Motor neuron (in vitro differentiated cells): ENCODE measurements at places on chromosomes 16 and 17.

DNA sequence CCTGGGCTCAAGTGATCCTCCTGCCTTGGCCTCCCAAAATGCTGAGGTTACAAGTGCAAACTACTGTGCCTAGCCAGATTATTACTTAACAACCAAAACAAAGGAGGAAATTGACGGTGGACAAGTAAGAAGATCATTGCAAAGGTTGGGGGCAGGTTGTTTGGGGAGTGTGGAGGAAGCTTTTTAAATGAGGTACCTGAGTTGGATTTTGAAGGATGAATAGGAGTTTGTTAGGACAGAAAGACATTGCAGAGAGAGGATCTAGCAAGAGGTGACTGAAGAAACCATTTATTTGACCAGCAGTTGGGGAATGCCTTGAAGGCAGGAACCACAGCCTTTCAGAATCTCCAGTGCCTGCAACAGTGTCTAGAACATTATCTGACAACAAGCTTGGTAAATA is 51.3 kb downstream of the ABCC1 start:
- no peak for ATAC-seq

DNA sequence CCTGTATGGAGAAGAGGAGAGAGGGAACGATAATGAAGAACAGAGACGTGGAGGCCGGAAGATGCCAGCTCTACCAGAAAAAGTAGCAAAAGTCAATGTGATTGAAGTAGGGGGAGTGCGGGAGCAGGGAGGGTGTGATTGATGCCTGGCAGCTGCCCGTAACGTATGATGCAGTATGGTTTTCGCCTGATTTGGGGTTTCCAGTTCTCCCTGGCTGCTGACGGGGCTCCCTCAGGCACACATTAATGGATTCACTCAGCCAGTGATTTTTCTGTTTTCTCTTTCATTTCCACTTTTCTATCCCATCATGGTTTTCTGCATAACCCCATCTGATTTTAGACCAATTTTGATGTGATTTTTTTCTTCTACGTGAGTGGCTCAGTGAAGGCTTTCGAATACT is 62.1 kb downstream of the PRKCA start:
- ATAC-seq = no peak

DNA sequence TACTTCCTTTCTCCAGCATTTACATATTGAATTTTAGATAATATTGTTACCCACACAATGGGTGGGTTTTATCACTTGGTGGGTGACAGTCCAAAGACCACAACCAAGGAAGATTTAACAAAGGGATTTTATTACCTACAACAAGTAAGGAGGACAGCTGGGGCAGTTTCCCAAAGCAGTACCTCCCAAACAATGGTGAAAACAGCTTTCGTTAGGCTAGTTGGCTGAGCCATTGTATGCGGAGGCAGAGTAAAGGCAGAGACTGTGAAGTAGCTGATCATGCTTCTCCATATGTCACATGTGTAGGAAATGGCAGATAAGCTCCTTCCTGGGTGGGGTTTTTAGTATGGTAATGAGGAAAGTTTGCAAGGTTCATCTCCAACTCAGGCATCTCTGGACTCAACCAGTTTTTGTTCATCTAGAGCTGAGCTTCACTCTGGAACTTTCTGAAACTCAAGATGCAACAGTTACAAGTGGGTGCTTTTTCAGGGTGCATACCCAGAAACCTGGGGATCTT is 104.3 kb upstream of the PSMD7 start:
- no peak for ATAC-seq

- ATAC-seq = no peak
Measured at GRCh38 chr16:83830091-83830768, 22.5 kb downstream of the HSBP1 start.

DNA sequence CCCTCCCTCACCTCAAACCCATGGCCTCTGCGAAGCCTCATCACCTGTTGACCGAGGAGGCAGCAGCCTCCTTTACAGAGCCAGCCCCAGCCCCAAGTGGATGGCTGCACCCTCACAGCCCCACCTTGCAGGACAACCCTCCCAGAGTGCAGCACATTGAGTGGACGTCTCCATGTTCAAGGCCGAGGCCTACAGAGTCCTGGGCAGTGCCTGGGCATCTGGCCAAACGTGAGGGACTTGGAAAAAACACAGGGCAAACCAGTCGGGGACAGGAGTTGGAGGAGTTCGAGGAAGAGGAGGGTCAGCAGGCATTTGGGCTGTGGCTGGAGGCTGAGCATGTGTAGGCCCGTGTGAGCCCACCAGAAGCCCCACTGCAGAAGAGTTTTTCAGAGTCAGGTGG is 39.6 kb downstream of the ACTG1 start:
- ATAC-seq = no peak

DNA sequence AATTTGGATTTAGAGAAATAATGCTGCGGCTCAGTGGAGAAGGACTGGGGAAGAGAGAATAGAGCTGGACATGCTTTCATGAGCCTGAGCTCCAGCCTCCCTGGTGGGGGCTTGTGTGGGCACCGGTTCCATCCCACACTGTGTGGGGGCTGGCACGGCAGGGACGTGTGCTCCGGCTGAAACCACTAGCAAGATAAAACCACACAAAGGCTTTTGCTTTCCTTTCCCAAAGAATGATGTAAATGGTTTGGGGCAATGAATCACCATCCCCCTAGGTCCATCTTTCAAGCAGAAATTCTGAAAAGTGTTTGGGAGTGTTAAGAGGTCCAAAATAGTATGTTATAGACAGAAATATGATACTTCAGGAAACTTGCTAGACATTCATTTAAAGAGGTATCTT is 77.0 kb downstream of the CDH11 start:
- no peak for ATAC-seq

DNA sequence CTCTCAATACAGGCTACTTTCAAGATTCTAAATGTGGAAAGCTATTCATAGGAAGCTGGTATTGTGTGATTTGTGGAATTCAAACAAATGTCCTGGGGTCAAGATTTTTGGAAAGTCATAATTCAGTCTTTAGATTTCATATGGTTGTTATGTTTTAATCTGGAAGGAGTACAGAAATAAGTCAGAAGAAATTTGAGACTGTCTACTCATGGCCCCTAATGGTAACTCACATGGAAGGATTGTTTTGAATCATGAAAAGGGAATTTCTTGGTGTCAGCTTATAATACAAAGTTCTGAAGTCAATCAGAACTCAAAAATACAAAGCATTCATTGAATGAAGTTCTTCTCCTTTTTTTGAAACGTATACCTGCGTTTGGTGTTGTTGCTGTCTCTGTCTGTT is 3.1 kb downstream of the KCNJ2 start:
- no peak for ATAC-seq

- no peak for ATAC-seq
Measured at GRCh38 chr16:19436540-19436939, 18.9 kb downstream of the TMC5 start.

- no peak for ATAC-seq
Measured at GRCh38 chr17:67829331-67829730, 4.0 kb downstream of the BPTF start.

DNA sequence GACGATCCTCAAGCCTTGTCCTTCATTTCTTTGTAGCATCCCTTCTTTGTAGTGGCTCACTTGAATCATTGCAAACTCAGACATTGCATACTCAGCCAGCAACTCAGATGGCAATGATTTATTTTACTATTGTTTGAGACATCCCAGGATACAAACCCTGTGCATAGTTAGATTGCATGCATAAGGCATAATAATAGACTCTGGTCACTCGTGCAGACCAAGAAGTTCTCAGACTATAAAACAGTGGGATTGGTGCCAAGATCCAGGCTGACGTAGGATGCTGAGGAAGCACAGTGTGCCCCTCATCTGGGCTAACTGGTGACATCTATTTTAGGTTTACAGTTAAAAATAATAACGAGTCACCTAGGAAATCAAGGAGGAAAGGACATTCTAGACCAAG is 142.3 kb downstream of the PMP22 start:
- peak; percentile 36 for ATAC-seq

GRCh38 chr17:66963521-66963908 is 992 bp upstream of the CACNG4 start:
- ATAC-seq = no peak

DNA sequence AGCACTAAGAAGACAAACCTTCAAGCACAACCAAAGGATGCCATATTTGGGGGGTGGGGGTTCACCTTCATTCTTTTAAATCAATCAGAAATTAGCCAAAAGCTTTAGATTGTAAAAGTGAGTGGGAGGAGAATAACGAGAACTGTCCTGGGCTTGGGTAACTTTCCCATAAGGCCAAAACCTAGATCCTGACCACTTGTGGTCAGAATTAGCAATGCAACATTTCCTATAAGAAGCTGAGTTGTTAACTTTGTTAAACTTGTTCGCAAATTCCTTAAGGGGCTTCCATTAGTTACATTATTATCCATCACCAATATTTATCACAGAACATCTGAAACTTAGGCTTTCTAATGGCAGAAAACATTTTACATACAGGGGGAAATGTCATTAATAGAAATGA is 25.1 kb downstream of the STAT5B start:
- no peak for ATAC-seq

DNA sequence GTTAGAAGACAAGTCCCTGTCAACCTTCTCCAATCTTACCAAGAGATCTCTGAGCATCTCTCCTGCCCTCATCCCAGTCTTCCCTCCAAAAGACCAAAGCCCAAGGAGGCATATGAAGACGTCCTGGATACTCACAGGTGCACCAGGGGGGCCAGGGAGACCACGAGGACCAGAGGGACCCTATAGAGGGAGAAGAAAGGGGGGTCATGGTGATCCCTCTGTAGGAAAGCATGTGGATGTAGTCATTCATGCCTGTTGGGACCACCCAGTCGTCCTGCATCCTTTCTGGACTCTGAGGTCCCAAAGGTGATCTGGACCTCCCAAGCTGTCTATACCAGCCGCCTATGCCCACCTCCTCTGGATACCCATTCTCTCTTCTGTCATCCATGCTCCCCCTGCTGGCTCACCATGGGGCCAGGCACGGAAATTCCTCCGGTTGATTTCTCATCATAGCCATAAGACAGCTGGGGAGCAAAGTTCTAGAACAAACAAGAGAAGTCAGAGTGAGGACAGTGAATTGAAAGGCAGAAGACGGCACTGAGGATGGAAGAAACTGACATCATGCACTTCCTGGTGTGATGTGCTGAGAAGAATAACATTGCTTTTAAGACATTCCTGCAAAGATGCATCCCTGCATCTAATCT is 3.3 kb downstream of the COL1A1 start:
- no peak for ATAC-seq

DNA sequence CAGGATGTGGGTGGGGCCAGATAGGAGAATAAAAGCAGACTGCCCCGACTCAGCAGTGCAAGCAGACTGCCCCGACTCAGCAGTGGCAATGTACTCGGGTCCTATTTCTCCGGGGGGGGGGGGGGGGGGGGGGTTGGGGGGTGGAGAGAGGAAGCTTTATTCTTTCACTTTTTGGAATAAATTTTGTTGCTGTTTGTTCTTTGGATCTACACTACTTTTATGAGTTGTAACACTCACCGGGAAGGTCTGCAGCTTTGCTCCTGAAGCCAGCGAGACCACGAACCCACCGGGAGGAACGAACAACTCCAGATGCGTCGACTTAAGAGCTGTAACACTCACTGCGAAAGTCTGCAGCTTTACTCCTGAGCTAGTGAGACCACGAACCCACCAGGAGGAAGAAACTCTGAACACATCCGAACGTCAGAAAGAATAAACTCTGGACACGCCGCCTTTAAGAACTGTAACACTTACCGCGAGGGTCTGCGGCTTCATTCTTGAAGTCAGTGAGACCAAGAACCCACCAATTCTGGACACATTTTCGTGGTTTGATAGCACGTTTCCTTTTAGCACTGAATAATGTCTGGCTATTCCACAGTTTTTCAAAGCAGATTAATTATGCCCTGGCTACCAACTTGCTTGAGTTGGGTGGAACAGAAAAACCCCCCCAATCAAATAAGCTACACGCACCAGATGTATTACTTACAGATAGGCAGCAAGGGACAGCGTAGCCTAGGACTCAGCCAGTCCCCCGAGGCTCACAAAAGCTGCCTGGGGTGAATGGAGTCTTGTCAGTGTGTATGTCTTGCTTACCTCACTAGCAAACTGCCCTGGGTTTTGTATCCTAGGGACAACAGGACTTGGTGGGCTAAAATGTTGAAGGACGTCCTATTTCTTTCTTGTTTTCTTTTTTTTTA is 11.9 kb downstream of the FZD2 start:
- ATAC-seq = no peak

DNA sequence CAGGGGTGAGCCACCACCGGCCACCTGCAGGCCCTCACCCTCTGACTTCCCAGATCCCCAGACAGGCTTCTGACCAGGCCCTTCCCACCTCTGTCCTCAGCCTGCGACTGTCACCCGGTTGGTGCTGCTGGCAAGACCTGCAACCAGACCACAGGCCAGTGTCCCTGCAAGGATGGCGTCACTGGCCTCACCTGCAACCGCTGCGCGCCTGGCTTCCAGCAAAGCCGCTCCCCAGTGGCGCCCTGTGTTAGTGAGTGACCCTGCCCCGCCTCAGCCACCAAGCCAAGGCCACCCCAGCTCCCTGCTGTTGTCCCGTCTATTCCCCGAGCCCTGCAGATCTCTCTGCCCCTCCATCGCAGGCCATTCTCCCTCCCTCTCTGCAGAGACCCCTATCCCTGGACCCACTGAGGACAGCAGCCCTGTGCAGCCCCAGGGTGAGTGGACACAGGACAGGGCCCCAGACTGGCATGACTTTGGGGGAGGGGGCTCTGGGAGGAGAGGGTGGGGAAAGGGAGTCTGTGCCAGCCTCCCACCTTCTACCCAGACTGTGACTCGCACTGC is 1.9 kb downstream of the NTN3 start:
- no peak for ATAC-seq

DNA sequence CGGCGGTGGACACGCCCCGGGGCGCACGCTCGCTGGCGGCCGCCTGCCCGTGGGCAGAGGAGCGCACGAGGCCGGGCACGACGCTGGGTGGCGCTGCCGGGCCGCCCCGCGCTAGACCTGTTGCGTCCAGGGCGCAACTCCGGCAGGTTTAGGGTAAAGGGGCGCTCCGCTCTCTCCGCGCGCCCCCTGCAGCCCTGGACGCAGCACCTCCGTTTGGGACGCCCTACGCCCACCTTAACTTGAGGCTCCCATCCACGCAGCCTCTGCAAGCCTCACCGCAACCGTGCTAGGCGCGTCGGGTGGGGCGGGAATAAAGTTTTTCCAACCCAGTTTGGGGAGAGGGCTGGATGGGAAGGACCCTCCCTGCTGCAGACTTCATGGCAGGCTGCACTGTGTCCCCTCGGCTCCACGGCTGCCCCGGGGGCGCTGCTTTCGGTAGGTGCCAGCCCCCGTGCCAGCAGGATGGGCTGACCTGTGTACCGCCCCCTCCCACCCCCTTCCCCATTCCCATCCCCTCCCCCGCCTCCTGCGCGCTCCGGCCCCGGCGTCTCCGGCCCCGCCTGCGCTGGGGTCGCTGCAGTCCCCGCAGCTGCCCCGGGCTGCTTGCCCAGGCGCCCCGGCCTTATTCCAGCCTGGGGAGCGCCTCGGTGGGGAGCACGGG is at the start of gene SYT17:
SYT17 (plus strand) TSS at position 531 of the 661 bp plus-strand sequence. CDS start 407 bp downstream, outside the sequence.
- ATAC-seq = peak; percentile 85
